ENCODE measurements at places on chromosomes 12 and 14.

DNA sequence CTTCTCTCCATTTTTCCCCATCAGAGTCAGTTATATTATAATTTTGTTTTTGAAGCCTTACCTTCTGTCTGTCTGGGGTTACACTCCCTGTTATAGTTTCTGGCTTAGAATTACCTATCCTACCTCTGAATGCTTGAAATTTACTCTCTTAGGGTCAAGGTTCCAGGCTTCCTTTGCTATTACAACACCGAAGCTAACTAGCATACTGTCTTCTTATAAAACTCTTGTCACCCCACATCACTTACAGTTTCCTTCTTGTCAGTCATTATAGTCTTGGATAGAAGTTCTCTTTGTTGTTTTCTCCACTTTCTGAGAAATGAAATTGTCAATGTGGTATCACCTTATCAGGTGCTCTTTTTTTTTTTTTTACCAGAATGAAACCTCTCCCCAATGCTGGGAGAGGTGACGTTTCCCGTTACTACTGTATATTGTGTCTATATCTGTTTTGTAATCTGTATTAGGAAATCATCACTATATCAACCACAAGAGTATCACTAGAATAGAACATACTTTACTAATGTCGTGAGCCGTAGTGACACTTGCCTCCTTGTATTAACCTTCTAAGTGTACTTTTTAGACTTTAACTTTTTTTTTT lies 69.2 kb upstream of the PSMA6 start:
- DNase-seq: no peak

- DNase-seq: no peak
Observed at GRCh38 chr12:108583991-108584390, 13.9 kb downstream of the TMEM119 start.

GRCh38 chr12:117139025-117139717 lies 40.0 kb upstream of the TESC start:
- DNase-seq: no peak

DNA sequence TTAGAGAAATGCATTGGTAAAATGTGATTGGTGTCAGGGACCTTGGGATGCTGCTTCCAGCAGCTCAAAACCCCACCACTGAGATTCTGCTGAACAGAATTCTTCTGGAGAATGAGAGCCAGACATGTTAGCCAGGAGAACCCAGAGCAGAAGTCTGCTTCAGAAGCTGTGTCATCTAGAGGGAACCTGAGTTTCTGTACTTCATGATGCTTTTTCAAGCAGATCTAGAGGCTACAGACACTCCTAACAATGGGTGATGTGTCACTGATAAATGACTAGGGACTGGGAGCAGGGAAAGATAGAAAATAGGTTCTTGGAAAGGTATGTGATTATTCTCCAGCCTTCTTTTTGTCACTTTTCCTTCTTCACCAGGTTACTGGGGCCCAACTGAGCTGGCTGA lies 41.6 kb downstream of the KANSL2 start:
- no peak for DNase-seq
